ENCODE measurements at places on chromosomes 1 and 21. TPM values are rescaled to one million over a fixed set of nuclear protein-coding genes. Genes with fewer than 3 reads are reported as not detected.

SLC27A3 gene
- 43.3 TPM for polyA plus RNA-seq

CYP4Z1 gene
- not detected for polyA plus RNA-seq

C1orf167 gene
- not detected for polyA plus RNA-seq

KIF17 gene
- polyA plus RNA-seq: 12.0 TPM

KRTAP21-2 gene
- not detected for polyA plus RNA-seq

GBP2 gene
- polyA plus RNA-seq: 4.6 TPM

GNG4 gene
- 280 TPM for polyA plus RNA-seq

LYPLAL1 gene
- 21.0 TPM for polyA plus RNA-seq

CHODL gene
- 0.64 TPM for polyA plus RNA-seq

SNAPIN gene
- polyA plus RNA-seq: 72.3 TPM

ITLN2 gene
- polyA plus RNA-seq: not detected

MSH4 gene
- polyA plus RNA-seq: not detected

SLC25A24 gene
- polyA plus RNA-seq: 3.2 TPM

RNF186 gene
- 0.98 TPM for polyA plus RNA-seq

CD48 gene
- 1.0 TPM for polyA plus RNA-seq

CROCC gene
- polyA plus RNA-seq: 29.1 TPM

FCRL6 gene
- polyA plus RNA-seq: not detected

INSRR gene
- polyA plus RNA-seq: 0.42 TPM

LCE6A gene
- not detected for polyA plus RNA-seq

CYP4A22 gene
- not detected for polyA plus RNA-seq

CYYR1 gene
- polyA plus RNA-seq: 3.0 TPM

CDA gene
- polyA plus RNA-seq: 2.9 TPM

DIO1 gene
- not detected for polyA plus RNA-seq

DNA sequence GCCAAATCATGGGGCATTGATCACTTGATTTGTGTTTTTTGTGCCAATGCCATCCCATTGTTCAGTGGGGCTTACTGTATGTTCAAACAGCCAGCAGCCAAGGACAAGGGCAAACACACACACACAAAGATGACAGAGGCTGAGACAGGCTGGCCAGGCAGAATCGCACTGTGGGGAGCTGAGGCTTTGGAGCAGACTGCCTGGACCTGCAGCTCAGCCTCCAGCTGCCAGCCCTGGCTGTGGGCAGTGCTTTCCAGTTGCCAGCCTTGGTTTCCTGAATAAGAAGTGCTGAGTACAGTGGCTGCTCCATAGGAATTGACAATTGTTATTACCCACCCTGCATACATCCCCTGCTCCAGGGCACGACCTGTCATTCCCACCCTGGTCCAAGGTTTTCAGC lies 16.9 kb upstream of the PCP4 start:
- DNase-seq: no peak

DNA sequence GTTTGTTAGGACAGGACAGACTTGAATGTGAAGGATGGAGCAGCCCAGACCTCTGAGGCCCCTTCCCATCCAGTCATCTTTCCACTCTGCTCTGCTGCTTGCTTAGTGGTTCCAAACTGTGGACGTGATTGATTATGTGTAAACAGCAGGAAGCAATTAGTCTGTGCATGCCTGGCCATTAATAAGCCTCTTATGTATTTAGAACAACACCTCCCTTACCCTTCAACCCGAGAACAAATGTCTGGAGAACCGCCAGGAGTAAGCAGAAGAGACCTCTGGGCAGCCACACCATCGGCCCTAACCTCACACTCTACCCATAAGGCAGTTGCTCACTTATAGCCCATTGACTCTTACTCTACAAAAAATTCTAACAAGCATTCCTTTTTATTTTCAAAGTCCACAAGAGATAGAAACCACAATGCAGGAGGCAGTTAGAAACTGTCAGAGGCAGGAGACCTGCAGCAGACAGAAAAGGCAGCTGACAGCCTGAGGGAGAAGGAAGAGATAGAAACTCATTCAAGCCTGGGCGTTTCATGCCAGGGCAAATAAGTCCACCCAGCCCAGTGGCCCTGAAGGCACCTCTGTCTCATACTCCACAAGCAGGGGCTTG lies 5.8 kb upstream of the EPHA8 start:
- DNase-seq: no peak

- DNase-seq: no peak
Observed at GRCh38 chr1:23558140-23558871, 995 bp downstream of the ID3 start.

DNA sequence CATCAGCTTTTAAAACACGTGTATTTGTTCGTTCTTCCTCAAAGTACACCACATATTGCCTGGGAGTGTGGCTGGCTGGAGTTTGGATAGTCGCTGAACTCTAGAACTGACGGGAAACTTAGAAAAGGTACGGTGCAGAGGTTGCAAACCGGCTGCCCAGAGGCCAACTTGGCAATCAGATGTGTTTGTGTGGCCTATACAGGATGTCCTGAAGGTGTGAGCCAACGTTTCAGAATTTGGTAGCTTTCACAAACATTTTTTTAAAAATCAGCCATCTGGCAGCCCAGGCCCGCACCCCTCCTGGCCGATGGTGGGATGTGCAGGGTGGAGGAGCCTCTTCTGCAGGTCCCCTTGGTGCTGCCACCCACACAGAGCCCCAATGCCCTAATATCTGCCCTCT lies 73.6 kb upstream of the SLC25A33 start:
- DNase-seq: no peak

GRCh38 chr21:44699502-44700001 lies 2.6 kb downstream of the KRTAP10-12 start:
- DNase-seq: no peak

DNA sequence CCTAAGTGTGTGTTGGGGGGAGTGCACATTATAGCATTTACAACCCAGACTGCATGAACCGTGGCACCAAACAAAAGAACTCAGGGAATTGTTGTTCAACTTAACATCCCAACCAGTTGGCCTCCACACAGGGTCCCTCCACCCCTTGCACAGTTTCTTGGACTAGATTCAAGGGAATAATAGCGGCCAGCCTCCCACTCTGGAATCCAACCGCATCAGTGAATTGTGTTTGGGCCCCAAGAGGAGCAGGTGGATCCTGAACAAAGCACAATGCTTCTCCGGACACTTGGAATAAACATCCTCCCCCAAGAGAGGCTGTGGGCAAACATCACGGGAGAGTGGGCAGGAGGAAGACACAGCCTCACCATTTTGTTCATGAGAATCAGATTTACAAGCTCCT lies 18.2 kb downstream of the CD34 start:
- no peak for DNase-seq

- DNase-seq: no peak
Observed at GRCh38 chr1:228417483-228418203, 982 bp upstream of the TRIM17 start.

DNA sequence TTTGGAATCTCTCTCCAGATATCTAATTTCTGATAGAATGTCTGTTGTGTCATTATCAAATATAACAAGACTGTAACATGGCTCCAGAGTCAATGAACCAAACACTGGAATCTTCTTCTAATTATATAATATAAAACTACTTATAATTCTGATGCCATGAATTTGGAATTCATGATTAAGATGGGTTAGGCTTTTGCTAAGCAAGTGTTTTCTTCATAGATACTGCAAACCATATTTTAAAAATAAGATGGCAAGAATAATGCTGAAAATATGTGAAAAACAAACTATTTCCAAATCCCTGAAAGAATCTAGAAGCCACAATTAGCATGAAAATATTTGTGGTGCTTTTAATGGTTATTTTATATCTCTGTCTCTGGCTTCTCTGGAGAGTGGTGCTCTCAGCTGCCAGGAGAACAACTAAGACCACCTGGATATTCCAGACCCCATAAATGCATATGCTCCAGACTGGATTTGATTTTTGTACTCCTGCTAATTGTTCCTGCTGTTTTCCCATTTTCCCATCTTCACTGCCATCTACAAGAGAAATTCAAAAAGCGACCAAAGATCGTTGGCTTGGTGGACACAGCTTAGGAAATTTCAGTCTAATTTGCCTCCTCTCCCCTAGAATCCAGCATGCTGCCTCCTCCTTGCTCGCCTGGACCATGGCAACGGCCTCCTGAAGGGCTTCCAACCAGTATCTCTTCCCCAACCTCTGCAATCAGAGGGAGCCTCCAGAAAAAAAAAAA lies 418.9 kb downstream of the SETD4 start:
- DNase-seq: no peak

GRCh38 chr1:198575798-198576641 lies 35.5 kb upstream of the ATP6V1G3 start:
- DNase-seq: no peak

GRCh38 chr1:116537040-116537831 lies 33.6 kb downstream of the CD58 start:
- DNase-seq: no peak

DNA sequence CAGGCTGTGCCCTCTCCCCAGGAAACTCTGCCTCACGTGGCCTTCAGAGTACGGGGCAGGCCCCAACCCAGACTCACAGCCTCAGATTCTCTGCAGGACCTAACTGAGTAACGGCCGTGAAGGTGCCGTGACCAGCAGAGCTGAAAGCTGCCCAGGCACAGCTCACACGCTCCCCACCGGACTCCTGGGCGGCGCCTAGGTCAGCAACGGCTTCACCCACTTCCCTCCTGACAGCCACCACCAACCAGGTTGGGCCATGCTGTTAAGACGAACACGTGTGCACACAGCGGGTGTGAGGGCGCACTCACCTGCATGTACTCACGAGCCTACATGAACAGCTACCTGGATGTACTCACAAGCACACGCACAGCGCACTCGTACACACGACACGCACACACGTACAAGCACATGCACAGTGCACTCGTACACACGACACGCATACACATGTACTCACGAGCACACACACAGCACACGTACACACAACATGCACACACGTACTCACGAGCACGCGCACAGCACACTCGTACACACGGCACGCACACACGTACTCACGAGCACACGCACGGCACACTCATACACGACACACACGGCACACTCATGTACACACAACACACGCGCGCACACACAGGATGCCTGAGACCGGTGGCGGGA lies 8.7 kb upstream of the TNFRSF4 start:
- no peak for DNase-seq

DNA sequence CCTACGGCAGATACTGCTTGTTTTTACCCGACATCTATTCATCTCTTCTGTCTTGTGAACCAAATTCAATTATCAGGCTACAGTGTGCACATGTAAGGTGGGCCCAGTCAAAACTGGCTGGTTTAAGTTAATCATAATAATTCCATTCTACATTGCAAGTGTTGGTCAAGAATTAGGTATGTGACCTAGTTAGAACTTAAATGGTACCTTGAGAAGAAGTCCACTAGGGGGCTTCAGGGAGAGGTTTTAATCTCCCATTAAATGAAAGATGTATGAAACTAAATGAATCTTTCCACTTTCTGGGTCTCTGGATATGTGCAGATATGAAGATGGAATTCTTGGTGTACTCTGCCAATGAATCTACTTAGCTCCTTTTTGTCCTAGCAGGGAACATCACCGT lies 187.1 kb downstream of the CDC42BPA start:
- peak; percentile 4 for DNase-seq

GRCh38 chr1:188386161-188386560 lies 1557.4 kb downstream of the PLA2G4A start:
- DNase-seq: no peak

DNA sequence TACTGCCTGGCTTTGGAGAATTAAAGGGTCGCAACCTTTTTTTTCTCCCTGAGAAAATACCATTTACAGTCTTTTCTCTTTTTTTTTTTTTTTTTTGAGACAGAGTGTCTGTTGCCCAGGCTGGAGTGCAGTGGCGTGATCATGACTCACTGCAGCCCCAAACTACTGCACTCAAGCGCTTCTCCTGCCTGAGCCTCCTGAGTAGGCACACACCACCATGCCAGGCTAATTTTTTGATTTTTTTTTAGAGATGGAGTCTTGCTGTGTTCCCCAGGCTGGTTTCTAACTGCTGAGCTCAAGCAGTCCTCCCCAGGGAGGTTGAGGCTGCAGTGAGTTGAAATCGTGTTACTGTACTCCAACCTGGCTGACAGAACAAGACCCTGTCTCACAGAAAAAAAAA lies 24.6 kb downstream of the UBE4B start:
- no peak for DNase-seq

GRCh38 chr1:45857101-45857700 lies 53.8 kb downstream of the MAST2 start:
- DNase-seq: no peak

- DNase-seq: no peak
Observed at GRCh38 chr21:21268061-21268471, 269.9 kb downstream of the NCAM2 start.

DNA sequence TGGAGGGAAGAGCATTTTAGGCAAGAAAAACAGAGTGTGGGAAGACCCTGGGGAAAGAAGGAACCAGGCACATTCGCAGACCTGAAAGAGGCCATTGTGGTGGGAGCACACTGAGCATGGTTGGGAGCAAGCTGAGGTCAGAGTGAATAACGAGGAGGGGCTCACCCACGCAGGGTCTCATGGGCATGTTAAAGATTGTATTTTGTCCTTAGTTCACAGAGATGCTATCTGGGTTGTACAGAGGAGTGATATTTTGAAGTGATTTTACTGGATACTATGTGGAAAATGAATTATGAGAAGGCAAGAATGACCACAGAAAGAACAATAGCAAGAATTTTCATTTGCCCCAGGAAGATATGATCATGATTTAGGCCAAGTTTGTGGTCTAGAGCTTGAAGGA lies 578.3 kb upstream of the NR5A2 start:
- DNase-seq: no peak

GRCh38 chr1:172167796-172168596 lies 252.5 kb upstream of the C1orf105 start:
- DNase-seq: peak; percentile 67

- no peak for DNase-seq
Observed at GRCh38 chr1:17553975-17554700, 14.6 kb downstream of the ARHGEF10L start.

GRCh38 chr1:100708476-100709062 lies 11.0 kb upstream of the VCAM1 start:
- no peak for DNase-seq

DNA sequence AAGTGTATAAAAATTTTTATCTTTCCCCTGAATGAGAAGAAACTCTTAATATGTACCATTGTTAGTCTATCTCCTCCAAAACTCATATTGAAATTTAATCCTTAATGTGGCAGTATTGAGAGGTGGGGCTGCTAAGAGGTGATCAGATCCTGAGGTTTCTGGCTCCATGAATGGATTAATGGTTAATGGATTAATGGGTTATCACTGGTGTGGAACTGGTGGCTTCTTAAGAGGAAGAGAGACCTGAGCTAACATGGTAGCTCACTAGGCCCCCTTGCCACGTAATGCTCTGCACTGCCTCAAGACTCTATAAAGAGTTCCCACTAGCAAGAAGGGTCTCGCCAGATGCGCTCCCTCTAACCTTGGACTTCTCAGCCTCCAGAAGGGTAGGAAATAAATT lies 70.6 kb upstream of the ZBTB18 start:
- DNase-seq: no peak

DNA sequence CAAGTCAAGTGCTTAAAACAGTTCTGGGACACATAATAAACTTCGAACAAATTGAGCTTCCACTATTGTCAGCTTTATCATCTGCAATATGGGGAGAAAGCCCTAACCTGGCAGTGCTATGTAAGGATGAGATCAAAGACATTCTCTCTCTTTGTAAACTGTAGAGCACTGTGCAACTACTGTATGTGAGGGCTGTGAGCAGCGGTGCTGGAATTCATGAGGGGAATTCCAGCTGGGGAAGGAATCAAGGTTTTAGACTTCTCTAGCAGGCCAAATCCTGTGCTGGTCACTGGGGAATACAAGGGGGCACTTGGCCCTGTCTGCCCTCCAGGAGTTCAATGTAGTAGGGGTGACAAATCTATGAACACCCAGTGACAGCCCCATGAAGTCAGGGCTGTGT lies 9.3 kb downstream of the FAM151A start:
- no peak for DNase-seq

All from brain (organoid and tissue), 16 donors.